ENCODE measurements at places on chromosomes 13 and 19. TPM values are rescaled to one million over a fixed set of nuclear protein-coding genes. Genes with fewer than 3 reads are reported as not detected.

- H3K4me3 ChIP-seq, result peak overlapping the region; percentile 76
- DNase-seq, result peak; percentile 48
- H3K27ac ChIP-seq, result peak overlapping the region; percentile 85
- peaks cover 6% of the 10 kb centered on the region for H3K36me3 ChIP-seq
Measured at GRCh38 chr13:28423010-28423409, 71.9 kb downstream of the FLT1 start.

GRCh38 chr13:50244355-50244712 is 229.1 kb downstream of the KCNRG start:
- H3K36me3 ChIP-seq, result no peaks in the 10 kb centered on the region
- no peak for DNase-seq
- peaks cover 40% of the 10 kb centered on the region for H3K4me1 ChIP-seq
- H3K4me3 ChIP-seq, result peak overlapping the region; percentile 2
- H3K27ac ChIP-seq, result peak overlapping the region; percentile 91

DNA sequence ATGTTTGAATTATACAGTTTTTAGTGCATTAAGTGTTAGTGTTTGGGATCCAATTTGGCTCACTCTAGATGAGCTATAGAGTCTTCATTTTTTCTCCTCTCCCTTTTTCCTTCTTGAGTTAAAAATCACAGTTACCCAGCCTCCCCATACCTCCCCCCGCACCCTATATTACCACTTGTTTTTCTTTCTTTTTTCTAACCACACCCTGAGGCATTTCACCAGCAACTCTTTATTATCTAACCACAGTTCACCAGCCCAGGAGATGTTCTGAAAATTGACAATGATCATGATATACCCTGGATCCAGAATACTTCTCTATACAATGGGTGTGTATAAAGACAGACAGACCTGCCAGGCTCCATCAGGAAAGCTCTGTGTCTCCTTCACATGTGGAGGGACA is 86.5 kb upstream of the UBL3 start:
- no peak for DNase-seq
- no peak overlapping the region for H3K4me3 ChIP-seq
- H3K4me1 ChIP-seq, result peaks cover 27% of the 10 kb centered on the region
- peak overlapping the region; percentile 3 for H3K27ac ChIP-seq
- H3K36me3 ChIP-seq, result no peaks in the 10 kb centered on the region
- no peaks in the 10 kb centered on the region for H3K27me3 ChIP-seq

- no peak for DNase-seq
- no peaks in the 10 kb centered on the region for H3K27me3 ChIP-seq
- H3K4me1 ChIP-seq, result peaks cover 59% of the 10 kb centered on the region
- no peak overlapping the region for H3K27ac ChIP-seq
- no peak overlapping the region for H3K4me3 ChIP-seq
Measured at GRCh38 chr19:21322528-21322927, 6.7 kb downstream of the ZNF708 start.

DNA sequence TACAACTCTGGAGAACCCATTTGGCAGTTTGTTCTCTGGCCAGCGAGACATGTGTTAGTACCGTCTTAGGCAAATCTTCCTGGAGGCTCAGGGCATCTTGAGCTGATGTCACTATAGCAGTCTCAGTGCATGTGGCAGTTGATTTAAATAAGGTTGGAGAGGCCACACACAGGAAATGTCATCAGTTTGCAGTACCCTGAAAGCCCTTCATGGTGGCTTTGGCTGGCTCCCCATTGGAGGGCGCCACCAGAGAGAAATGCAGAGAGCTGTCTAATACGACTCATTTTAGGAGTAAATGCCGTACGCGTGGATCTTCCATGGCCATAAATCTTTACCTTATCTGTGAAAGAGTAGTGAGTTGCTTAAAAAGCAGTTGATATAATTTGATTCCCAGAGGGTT is 163.1 kb downstream of the STK24 start:
- no peak overlapping the region for H3K4me3 ChIP-seq
- H3K27ac ChIP-seq, result no peak overlapping the region
- H3K36me3 ChIP-seq, result no peaks in the 10 kb centered on the region
- peaks cover 4% of the 10 kb centered on the region for H3K4me1 ChIP-seq

GRCh38 chr13:27112006-27112405 is 59.6 kb downstream of the USP12 start:
- H3K4me3 ChIP-seq, result no peak overlapping the region
- no peak overlapping the region for H3K27ac ChIP-seq
- H3K27me3 ChIP-seq, result no peaks in the 10 kb centered on the region
- no peak for DNase-seq

DNA sequence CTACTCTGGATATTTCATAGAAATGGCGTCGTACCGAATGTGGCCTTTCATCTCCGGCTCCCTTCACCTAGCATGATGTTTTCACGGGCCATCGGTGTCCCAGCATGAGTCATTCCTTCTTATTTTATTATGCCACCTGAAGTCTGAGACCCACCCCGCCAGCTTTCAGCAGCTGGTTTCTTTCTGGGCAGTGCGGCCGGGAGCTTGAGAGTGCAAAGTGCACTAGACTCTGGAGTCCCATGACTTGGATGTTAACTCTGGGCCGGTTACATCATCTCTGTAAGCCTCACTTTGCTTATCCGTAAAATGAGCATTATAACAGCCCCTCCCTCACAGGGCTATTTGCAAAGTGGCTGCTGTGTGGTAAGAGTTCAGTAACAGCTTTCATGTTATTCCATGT is 5.8 kb upstream of the KMT5C start:
- no peak for DNase-seq
- H3K27ac ChIP-seq, result no peak overlapping the region
- peaks cover 16% of the 10 kb centered on the region for H3K27me3 ChIP-seq

GRCh38 chr13:35947315-35947714 is 183.9 kb downstream of the DCLK1 start:
- H3K27me3 ChIP-seq, result no peaks in the 10 kb centered on the region
- no peak overlapping the region for H3K4me3 ChIP-seq

DNA sequence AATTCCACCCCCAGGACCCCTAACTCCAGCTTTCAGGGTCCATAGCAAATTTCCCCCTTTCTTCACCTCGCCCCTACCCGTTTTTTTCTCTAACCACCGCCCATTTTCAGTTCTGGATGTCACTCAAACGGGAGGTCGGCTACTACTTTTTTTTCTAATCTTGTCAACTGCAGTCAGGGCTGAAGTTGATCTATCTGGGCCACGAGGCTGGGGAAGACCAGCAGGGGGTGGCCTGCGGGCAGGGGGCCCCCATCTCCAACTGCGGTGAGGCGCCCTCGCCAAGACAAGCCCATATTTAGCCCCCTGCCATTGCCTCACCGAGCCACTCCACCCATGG is 748 bp downstream of the LHFPL6 start:
- H3K27ac ChIP-seq, result no peak overlapping the region
- peaks cover 13% of the 10 kb centered on the region for H3K4me1 ChIP-seq
- H3K36me3 ChIP-seq, result no peaks in the 10 kb centered on the region
- peaks cover 33% of the 10 kb centered on the region for H3K27me3 ChIP-seq
- peak overlapping the region; percentile 73 for H3K4me3 ChIP-seq

DNA sequence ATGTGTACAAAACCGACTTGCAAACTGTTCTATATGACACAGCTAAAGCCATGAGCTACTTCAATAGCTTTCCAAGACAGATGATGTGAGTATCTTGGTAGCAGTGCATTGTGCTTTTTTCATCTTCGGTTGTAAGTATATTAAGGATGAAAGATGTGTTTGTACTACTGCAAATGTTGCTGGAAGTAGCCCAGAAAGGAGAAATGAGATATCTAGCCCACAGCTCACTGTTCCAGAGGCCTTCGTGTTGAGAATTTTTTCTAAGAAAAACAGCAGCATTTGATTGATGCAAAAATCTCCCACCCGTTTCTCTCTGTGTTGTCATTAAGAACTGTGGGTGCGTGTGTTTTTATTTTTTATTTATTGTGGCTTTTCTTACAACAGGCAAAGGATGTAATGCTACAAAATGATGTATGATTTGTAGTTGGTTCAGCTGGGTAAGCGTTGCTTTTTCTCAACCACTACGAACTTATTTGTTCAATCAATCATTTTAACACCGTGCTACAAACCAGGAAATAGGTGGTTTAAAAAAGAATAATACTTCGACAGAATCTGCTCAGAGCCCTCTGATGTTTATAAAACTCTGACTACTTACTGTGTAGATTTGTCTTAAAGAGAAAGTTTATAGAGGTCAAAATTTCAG is 41.6 kb upstream of the RFC3 start:
- no peak for DNase-seq
- H3K4me3 ChIP-seq, result no peak overlapping the region
- H3K36me3 ChIP-seq, result no peaks in the 10 kb centered on the region
- H3K27ac ChIP-seq, result no peak overlapping the region
- no peaks in the 10 kb centered on the region for H3K4me1 ChIP-seq

GRCh38 chr13:43831088-43831487 is 44.3 kb upstream of the ENOX1 start:
- no peak overlapping the region for H3K27ac ChIP-seq
- H3K4me3 ChIP-seq, result no peak overlapping the region
- no peak for DNase-seq
- no peaks in the 10 kb centered on the region for H3K4me1 ChIP-seq
- no peaks in the 10 kb centered on the region for H3K36me3 ChIP-seq
- no peaks in the 10 kb centered on the region for H3K27me3 ChIP-seq

UBE2S gene
- 29.6 TPM for total RNA-seq

ZIM2 gene
- total RNA-seq, result not detected

DNA sequence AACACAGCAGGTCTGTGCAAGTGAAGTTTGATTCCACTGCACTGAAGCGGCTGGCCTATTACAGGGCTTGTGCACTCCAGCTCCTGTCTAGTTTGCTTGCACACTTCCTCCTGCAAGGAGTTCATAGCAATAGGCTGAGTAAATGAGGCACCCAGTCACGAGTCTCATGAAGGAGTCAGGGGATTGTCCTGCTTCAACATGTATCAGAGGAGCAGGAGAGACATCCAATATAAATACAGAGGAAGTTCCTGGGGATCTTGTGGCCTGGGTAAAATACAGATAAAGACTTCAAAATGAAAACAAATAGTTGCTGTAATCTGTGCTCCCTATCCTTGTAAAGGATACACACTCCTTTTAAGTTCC is 259.9 kb downstream of the SLITRK1 start:
- no peak overlapping the region for H3K27ac ChIP-seq
- no peaks in the 10 kb centered on the region for H3K4me1 ChIP-seq
- no peaks in the 10 kb centered on the region for H3K27me3 ChIP-seq
- DNase-seq, result no peak

DNA sequence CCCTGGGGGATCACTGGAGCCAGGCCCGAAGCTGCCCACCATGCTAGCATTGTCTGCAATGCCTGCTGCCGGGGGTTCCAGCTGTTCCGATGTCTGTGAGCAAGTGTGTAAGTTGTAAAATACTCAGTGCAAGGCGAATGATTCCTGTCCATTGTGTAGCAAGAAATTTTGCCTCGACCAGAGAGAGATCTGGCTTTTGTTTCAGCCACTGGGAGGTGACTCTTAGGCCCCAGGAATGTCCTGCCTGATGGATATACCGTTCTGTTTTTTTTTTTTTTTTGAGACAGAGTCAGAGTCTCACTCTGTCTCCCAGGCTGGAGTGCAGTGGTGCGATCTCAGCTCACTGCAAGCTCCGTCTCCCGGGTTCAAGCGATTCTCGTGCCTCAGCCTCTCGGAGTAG is 7.3 kb upstream of the GADD45B start:
- DNase-seq, result no peak
- H3K27me3 ChIP-seq, result no peaks in the 10 kb centered on the region
- H3K4me3 ChIP-seq, result no peak overlapping the region
- H3K4me1 ChIP-seq, result peaks cover 7% of the 10 kb centered on the region
- H3K36me3 ChIP-seq, result no peaks in the 10 kb centered on the region
- no peak overlapping the region for H3K27ac ChIP-seq

ZNF585A gene
- total RNA-seq, result 14.4 TPM

GRCh38 chr19:50300814-50301606 is 28.2 kb downstream of the KCNC3 start:
- H3K36me3 ChIP-seq, result no peaks in the 10 kb centered on the region
- H3K27me3 ChIP-seq, result peaks cover 18% of the 10 kb centered on the region
- no peaks in the 10 kb centered on the region for H3K4me1 ChIP-seq
- no peak overlapping the region for H3K4me3 ChIP-seq
- DNase-seq, result no peak

CGB3 gene
- total RNA-seq, result not detected

- H3K27ac ChIP-seq, result no peak overlapping the region
- no peaks in the 10 kb centered on the region for H3K4me1 ChIP-seq
- no peak for DNase-seq
- H3K36me3 ChIP-seq, result no peaks in the 10 kb centered on the region
- no peak overlapping the region for H3K4me3 ChIP-seq
- H3K27me3 ChIP-seq, result no peaks in the 10 kb centered on the region
Measured at GRCh38 chr19:30711296-30711695, 339.1 kb downstream of the ZNF536 start.

BRSK1 gene
- 1.3 TPM for total RNA-seq

SIAH3 gene
- not detected for total RNA-seq

DNA sequence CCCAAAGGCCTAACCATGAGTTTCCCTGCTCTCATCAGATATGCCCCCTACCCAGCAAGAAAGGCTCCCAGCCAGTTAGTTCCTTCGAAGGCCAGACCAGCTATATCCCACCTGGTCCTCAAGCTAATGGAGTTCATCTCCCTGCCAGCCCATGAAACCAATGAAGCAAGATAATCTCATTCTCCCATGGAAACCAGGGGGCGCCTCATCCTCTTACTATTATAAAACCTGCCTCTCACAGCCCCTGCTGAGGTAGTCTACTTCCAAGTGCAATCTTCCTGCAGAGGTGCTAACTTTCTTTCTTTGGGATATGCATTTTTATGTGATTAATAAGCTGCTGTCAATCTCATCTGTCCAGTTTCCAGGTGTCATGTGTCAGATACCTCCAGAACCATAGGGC is 34.0 kb upstream of the ZNF573 start:
- peaks cover 9% of the 10 kb centered on the region for H3K4me1 ChIP-seq
- DNase-seq, result no peak
- H3K36me3 ChIP-seq, result peaks cover 5% of the 10 kb centered on the region
- H3K27me3 ChIP-seq, result peaks cover 15% of the 10 kb centered on the region
- H3K4me3 ChIP-seq, result no peak overlapping the region
- no peak overlapping the region for H3K27ac ChIP-seq

DNA sequence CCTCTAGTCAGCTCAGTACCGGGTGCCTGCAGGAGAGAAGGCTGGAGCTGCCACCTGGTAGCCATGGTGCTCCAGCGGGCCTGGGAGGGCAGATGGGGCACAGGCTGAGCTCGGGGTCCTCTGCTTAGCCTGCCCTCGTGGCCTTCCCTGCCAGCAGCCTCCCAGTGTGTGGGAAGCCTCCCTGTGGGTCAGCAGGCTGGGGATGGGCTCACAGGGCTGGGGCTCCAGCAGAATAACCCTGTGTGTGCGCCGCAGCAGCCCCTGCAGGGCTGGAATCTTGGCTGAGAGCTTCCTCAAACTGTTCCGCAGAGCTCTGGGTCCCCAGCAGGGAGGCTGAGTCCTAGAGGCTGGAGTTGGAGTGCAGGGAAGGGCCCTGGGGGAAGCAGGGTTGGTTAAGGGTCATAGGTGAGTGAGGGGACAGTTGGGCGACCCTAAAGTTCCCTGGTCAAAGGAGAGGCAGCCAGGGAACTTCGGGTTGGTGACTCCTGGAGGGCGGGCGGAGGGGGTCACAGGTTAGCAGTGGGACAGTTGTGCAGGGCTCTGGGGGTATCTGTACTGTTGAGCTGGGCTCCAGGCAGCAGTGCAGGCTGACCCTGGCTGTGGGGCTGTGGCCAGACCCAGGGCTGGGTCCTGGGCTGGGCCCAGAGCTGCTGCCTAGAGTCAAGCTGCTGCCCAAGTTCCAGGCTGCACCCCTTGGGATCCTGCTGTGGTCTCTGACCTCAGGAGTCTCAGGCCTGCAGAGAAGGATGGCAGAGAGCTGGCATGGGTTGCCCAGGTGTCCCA is 14.0 kb downstream of the ARHGAP33 start:
- no peaks in the 10 kb centered on the region for H3K36me3 ChIP-seq
- DNase-seq, result no peak
- H3K27ac ChIP-seq, result no peak overlapping the region
- H3K4me1 ChIP-seq, result no peaks in the 10 kb centered on the region
- no peaks in the 10 kb centered on the region for H3K27me3 ChIP-seq

- no peak for DNase-seq
- no peaks in the 10 kb centered on the region for H3K27me3 ChIP-seq
- H3K4me3 ChIP-seq, result no peak overlapping the region
- no peaks in the 10 kb centered on the region for H3K4me1 ChIP-seq
- H3K27ac ChIP-seq, result no peak overlapping the region
Measured at GRCh38 chr13:54657588-54657987, 1629.0 kb downstream of the OLFM4 start.

Data from activated B cell treated with CpG ODN at 0.5 μM for 24 hours (primary cell).